ENCODE measurements at places on chromosomes 12 and 14. TPM values are rescaled to one million over a fixed set of nuclear protein-coding genes. Genes with fewer than 3 reads are reported as not detected.

GRCh38 chr12:3988519-3989217 is 115.5 kb upstream of the PARP11 start:
- no peak for DNase-seq

- DNase-seq: no peak
Measured at GRCh38 chr14:53608369-53608768, 348.3 kb downstream of the BMP4 start.

GRCh38 chr14:77031759-77032490 is 3.4 kb upstream of the IRF2BPL start:
- no peak for DNase-seq

- no peak for DNase-seq
Measured at GRCh38 chr14:97848317-97848980, 1051.3 kb downstream of the VRK1 start.

DNA sequence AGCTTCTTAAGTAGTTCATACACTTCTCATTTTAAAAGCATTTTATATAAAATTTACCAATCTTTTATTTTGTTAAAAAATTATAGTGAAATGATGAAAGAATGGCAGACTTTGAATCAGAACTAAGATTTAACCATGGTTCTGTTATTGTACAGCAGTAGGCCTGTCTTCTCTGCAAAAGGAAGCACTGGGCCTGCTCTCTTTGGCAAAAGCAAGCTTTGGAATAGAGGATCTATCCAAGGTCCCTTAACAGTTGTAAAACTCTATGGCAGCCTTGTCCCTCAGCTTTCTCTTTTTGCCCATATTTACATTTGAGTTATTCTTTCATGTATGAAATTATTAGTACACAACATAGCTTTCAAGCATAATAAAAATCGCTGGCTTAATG is 82.8 kb downstream of the PLEKHG7 start:
- DNase-seq: no peak

- peak; percentile 25 for DNase-seq
Measured at GRCh38 chr14:68695326-68695768, 97.5 kb downstream of the ZFP36L1 start.

DNA sequence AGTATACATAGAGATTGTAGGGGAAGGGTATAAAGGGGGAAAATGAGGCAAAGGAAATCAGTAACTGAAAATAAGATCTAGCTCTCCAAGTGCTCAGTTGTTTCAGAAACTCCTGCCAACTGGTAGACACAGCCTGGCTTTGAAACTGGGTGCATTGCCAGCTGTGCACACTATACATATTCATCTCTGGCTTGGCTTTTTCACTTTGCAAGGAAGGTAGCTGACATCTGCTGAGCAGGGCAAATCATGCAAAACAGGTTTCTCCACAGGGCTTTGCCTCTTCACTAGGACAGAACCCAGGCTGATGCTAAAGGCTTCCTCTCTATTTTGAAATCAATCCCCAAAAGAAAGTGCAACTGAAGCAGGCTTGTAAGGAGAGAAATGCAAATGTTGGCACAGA is 101.5 kb downstream of the HELB start:
- DNase-seq: no peak

GRCh38 chr12:104048811-104049210 is 1.2 kb downstream of the GLT8D2 start:
- no peak for DNase-seq

DNA sequence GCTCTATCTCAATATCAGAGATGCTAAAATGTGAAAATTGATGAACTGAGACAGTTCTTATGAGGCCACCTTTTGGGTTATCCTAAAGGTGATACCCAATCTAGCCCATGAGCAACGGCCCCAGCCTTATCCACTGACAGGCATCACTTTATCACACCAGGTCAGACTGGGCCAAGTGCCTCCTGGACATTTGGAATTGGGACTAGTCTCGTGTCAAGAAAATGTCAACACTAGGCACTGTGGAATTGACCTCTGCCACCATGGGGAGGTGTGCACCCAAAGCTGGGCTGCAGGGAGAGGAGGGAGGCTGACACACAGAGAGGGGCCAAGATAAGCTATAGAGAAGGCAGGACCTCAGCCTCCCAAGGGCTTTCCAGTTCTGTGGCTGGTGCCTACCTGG is 78.5 kb upstream of the ZFP36L1 start:
- DNase-seq: no peak

GRCh38 chr12:55704824-55705718 is 2.6 kb downstream of the ITGA7 start:
- DNase-seq: no peak

- DNase-seq: peak; percentile 27
Measured at GRCh38 chr14:60723907-60724618, at the start of gene SIX4. SIX4 (minus strand) TSS chr14:60724351; CDS start chr14:60724074, 277 bp downstream.

- DNase-seq: peak; percentile 31
Measured at GRCh38 chr14:34496679-34497513, 34.9 kb upstream of the SPTSSA start.

GRCh38 chr14:105026802-105027563 is 6.1 kb upstream of the CDCA4 start:
- no peak for DNase-seq

- DNase-seq: no peak
Measured at GRCh38 chr12:92747151-92747550, 44.4 kb downstream of the PLEKHG7 start.

DNA sequence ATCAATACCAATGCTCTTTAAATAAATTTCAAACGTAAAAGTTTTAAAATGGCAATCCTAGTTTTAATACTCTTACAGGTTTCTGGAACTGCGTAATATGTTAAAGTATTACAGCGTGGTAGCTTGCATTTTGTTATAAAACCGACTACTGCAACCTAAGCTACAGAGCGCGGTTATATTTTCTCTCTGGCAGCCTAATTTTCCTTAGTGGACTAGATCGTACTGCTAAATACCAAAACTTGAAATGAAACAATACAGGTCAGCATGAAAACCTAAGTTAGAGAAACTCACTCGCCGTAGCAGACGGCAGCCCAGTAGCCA is 1.2 kb downstream of the CCDC92 start:
- DNase-seq: no peak

DNA sequence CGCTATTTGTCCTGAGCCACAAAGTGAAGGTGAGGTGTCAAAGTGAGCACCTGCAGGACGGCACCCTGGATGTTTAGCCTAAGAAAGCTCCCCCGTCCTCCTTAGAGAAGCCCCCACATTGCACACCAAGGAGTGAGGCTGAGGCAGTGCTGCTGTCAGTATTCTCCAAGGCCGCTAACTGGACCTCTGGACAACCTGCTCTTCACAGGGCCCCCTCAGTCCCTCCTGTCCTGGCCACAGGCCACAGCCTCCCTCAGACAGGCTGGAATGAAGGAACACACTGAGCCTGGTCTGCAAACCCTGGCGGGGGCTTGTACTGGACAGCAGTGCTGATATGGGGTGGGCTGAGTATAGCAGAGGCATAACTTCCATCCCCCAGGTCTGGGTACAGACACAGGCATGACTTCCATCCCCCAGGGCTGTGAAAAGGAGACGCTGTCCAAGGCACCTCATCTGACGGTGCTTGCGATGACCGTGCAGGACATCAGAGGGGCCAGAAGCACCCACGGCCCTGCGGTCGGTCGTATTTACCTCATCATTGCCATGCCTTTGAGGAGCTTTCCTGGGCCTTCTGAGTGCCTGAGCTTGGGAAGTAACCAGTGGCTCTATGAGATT is 82.4 kb upstream of the DIO3 start:
- peak; percentile 5 for DNase-seq

GRCh38 chr14:50801706-50802105 is 29.3 kb downstream of the NIN start:
- DNase-seq: no peak

DNA sequence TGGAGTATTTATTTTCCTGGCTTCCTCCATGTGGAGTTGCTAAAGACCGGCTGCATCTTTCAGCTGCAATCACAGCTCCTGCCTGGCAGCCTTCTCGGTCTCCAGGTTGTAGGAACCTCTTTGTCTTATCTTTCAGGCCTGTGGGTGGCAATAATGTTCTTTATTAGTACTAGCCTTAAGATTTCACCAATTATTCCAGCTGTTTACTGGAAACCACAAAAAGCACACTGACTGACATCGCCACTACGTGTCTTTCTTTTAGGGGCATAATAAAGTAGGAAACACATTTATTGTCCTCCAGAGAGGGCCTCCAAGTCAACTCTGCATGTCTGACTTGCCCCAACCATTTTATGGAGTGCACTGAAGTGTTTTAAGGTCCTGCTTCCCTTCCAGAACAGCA is 1116.5 kb upstream of the TMEM132C start:
- DNase-seq: no peak

DNA sequence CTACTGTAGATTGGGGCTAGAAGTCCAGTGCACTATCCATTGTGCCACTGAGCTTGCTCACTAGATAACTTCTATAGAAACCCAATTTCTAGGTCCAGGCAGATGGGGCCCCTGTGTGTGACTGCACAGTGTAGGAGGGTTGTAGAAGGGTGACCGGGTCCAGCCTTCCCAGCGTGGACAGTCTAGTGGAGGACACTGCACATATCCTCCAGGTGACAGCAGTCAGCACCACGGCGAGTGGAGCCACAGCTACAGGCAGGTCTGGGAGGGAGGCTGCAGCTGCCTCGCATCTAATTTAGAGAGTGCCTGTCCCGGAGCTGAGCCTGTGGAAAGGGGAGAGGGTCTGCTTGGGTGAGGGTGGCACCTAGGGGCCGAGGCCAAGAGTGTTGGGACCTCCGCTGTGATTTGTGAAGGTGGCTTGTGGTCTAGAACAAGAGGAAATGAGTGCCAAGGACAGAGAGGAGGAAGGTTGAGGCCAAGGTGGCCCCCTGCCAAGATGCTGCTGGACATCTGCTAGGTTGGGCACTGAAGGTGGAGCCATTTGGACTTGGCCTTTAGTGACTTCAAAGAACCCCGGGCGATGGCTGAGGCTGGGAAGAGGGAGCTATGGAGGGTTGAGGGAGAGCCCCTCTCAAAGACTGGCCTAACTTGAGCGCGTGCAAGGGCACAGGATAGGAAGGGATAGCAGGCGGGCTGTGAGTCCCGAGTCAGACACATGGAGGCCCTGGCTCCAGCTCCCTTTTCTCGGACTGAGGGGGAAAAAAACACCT is 46.0 kb upstream of the TRAF3 start:
- no peak for DNase-seq

DNA sequence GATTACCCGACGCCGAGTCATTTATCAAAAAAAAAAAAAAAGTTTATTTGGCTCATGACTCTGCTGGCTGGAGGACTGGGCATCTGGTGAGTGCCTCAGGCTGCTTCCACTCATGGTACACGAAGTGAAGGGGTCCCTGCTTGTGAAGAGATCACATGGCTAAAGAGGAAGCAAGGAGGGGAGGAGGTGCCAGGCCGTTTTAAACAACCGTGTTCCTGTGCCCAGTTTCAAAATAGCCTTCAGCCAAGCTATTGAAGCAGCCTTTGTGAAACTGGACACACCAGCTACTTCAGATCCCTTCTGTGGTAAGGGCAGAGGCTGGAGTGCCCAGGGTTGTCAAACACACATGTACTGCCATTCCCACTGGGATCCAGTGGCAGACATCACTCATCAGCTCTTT is 7.6 kb downstream of the POP5 start:
- DNase-seq: no peak

DNA sequence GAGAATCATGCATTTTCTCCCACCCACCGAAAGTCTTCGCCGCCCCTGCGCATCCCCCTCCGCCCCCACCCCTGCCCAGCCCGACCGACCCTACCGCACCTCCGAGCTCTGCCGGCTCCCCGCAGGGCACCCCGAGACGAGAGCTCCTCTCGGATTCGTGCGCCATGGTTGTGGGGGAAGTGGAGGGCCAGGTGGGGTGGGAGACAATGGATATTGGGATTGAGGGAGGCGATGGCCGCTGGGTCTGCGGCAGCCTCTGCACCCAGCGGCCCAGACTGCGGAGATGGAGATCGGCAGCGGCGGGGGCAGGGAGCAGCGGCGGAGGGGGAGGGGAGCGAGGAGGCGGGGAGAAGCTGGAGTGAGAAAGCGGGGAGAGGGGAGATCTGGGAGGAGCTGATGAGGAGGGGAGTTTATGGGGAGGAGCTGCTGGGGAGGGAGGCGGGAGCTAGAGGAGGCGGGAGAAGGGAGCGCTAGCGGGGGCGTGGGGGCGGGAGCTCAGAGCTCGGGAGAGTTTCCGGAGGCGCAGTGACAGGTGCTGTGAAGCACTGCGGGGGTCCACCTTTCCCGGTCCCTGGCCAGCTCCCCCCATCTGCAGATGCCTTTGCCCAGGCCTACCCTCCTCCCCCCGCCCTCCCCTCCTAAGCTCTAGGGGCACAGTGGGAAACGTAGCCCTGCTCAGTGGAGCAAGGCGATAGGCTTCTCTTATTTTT is at the start of gene SALL2:
Gene SALL2 (minus strand): TSS at position 385 of the 710 bp plus-strand sequence. CDS start 219 bp downstream, at position 166.
- DNase-seq: peak; percentile 48

DNA sequence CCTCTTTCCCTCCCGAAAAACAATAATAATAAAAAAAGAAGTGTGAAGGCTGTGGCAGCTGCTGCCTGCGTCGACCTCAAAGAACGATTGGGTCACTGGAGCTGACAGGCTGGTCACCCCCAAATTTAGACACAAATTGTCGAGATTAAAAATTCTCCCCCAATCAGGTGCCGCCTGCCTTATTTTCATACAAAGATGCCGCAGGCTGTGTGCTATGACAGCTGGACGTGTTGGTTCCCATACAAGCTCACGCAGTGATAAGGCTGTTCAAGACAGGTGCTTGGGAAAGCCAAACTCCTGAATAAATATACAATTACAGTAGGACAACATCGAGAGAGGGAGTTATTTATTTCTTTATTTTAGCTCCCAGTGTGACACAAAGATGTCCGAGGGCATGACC is 1041.8 kb downstream of the VRK1 start:
- DNase-seq: no peak

GRCh38 chr14:34837801-34838322 is 37.3 kb downstream of the BAZ1A start:
- DNase-seq: no peak

GRCh38 chr12:49627752-49628360 is 4.5 kb downstream of the PRPF40B start:
- no peak for DNase-seq

The MIPOL1 gene
- total RNA-seq: 17.2 TPM

The CRIP2 gene
- total RNA-seq: 173 TPM

The GPR33 gene
- total RNA-seq: not detected

The TOMM20L gene
- not detected for total RNA-seq

The TDRD9 gene
- total RNA-seq: 0.28 TPM

The GPD1 gene
- 2,252 TPM for total RNA-seq

The SRRM4 gene
- not detected for total RNA-seq

The PRH1 gene
- total RNA-seq: 38.0 TPM

The GNG2 gene
- total RNA-seq: 40.7 TPM

Measured in omental fat pad (tissue), 4 donors.